NCI-H1105 (cell line): ENCODE measurements at places on chromosomes 11 and 22.

DNA sequence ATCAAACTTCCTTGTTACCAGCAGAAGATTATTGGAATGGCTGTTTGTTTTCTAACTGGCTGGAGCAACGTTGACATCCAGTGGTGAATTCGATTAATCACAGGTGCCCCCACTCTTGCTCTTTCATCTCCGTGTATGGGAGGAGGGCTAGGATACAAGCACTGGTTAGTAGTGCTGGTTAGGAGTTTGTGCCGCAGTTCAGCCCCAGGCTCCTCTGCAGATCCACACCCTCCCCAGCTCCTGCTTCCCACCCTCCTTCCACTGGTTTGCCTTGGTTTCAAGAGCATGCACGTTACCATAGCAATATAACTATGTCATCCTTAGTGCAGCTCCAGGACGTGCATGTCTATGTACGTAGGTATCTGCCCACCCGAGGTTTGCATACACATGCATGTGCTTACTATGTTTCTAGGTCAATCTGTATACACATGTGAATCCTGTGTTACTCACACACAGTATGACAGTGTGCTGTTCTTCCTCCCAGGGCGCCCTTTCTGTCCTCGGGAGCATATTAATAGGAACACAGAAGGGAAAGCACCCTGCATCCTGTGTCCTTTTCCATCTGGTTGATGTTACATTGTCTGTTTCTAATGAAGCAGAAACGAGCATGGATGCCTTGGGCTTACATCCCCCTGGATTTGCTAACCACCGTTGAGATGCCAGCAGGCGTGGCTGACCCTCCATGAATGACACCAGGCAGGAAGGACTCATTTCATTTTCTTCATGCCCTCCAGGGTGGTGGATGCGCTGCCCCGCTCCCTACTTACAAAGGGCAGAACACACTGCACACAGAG is 539.3 kb downstream of the OPCML start:
- peak; percentile 71 for DNase-seq

DNA sequence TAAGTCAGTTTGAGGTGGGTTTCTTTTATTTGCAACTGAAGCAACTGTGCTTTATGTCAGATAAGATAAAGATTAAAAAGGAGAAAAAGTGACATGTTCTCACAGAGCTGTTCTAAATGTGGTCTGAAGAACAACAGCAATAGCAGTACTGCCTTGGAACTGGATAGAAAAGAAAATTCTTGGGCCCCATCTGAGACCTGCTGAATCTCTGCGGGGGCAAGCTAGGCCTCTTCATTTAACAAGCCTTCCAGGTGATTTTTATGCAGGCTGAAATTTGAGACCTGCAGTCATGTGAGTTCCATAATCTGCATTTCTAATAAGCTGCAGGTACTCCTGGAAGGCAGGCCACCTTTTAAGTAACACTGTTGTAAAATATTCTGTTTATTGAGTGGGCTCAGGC is 91.4 kb upstream of the CTSC start:
- DNase-seq: no peak

GRCh38 chr22:41429232-41429950 is 17.2 kb downstream of the TOB2 start:
- DNase-seq: no peak

GRCh38 chr11:120203626-120204025 is 7.2 kb upstream of the OAF start:
- no peak for DNase-seq

DNA sequence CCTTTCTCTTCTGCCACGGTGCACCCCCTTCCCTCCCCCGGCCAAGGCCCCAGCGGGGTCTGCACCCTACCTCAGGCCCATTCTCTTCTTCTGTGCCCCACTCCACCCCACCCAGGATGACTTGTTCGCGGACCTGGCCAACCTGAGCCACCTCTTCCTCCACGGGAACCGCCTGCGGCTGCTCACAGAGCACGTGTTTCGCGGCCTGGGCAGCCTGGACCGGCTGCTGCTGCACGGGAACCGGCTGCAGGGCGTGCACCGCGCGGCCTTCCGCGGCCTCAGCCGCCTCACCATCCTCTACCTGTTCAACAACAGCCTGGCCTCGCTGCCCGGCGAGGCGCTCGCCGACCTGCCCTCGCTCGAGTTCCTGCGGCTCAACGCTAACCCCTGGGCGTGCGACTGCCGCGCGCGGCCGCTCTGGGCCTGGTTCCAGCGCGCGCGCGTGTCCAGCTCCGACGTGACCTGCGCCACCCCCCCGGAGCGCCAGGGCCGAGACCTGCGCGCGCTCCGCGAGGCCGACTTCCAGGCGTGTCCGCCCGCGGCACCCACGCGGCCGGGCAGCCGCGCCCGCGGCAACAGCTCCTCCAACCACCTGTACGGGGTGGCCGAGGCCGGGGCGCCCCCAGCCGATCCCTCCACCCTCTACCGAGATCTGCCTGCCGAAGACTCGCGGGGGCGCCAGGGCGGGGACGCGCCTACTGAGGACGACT is 15.9 kb downstream of the RTN4RL2 start:
- no peak for DNase-seq

DNA sequence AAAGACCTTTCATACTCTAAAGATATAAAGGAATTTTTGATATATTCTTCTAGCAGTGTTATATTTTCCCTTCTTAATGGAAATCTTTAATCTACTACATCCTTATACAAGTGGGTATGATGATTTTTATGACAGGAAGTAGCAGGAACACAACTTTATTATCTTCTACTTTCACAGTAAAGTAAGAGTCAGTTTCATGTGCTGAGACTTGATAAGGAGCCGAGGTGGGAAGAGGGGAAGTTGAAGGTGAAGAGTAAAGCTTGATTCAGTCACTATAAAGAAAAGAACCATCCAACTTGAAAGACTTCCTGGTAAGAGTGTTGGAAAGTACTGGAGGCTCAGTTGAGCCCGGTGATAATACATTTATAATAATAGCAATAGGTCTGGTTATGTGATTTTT is 82.1 kb upstream of the PTH start:
- DNase-seq: no peak

GRCh38 chr11:111119751-111120150 is 125.8 kb upstream of the POU2AF2 start:
- DNase-seq: no peak

DNA sequence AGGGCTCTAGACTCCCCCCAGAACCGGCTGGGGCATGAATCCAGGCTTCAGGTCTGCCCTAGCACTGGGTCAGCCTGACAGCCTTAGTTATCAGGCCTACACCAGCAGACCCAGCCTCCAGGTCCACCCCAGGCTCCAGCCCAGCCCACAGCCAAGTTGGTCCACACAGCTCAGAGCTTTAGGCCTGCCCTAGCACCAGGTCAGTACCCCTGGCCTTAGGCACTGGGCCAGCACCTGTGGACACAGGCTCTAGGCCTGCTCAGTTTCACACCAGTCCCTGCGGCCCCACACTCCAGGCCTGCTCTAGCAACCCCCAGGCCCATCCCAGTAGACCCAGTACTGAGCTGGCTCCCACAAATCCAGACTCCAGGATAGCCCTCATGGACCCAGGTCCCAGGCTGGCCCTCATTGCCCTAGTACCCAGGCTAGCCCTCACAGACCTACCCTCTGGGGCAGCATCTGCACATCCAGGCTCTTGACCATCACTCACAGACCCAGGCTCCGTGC is 52.7 kb downstream of the CLPB start:
- no peak for DNase-seq

- DNase-seq: no peak
These were observed 65.6 kb downstream of the ISX start for GRCh38 chr22:35131525-35132000.

- no peak for DNase-seq
These were observed 113.0 kb downstream of the SYT9 start for GRCh38 chr11:7364660-7365059.

DNA sequence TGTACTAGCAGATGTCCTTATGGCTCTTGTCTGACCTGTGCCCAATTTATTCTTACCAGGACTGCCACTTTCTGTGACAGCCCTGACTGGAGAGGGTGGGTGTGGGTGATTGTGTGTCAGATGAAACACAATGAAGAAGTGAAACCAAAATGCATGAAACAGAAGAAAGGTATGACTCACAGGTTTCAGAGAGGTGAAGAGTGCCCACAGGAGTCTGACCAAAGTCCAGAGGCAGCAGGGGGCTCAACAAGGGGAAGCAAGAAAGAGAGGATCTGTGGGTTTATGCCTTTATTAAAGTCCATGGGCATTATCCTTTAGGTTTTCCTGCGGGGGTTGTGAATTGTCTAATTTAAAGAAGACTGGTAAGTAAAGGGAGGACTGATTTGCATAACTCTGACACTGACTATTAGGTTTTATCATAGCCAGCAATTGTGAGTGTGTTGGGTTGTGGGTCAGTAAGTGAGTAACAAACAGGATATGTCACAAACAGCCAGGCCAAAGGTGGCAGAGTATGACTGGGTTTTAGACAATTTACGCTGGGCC is 3.9 kb upstream of the OR4C6 start:
- DNase-seq: no peak

DNA sequence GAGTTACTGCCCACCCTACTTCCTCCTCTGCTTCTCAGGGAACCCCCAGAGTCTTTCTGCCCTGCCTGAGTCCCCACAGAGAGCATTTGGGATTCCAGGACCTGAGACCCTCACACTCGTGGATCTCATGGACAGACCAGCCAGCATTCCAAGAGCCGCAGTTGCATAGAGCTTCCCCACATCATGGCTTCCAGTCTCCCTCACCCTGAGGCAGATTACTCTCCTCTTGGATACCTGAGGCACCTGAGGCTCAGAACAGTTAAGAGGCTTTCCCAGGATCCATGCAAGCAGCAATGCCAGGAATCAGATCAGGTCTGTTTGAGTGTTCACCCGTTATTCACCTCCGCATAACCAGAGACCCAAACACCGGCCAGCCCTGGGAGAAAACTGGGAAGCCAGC is 102.2 kb downstream of the TRIM29 start:
- no peak for DNase-seq
